Activated T-cell treated with anti-CD3 and anti-CD28 coated beads for 1 hour (primary cell): ENCODE measurements at places on chromosomes 1 and 21.

DNA sequence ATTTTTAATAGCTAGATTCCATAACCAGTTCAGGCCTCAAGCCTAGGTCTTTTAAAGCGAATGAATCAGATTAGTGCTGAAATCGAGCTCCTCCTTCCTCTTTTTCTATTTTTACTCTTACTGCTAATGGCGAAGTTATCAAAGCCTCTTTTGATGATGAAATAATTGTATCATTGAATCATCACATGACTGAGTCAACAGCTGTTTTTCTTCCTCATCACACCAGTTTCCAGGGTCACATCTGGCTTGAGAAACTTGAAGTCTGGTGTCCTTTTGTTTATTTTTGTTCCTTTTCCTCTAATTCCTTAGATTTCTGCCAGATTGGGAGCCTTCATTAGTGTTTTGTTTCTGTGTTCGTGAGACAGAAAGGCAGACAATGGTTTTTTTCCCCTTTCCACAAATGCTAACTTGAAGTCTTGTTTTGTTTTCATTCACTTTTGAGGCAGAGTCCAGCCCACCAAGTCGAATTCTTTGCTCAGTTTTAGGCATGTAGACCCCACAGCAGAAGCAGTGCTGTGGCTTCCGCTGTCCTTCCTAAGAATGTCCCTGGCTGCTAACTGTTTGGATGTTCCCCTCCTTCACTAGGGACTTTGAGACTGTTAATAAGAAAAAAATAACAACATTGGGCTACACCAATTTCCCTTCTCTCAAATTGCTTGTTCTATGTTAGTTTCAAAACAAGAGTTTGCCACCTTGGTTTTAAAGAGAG is 51.9 kb upstream of the FMOD start:
- no peak for DNase-seq

DNA sequence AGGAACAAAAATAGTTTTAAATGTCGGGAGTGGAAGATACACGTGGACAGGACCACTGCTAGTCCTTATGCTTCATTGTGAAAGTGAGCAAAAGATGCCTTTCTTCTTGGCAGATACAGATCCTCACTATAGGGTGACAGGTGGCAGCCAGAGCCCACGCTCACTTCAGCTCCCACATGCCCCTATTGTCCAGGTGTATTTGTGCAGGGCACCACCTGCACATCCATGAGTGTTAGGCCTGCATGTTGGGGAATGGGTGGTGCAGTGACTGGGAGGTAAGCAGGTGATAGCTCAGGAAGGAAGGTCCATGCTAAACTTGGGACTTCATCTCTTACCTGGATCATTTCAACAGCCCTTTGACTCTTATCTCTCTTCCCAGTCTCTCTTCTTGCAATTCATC is 27.4 kb downstream of the SLC5A9 start:
- DNase-seq: no peak

DNA sequence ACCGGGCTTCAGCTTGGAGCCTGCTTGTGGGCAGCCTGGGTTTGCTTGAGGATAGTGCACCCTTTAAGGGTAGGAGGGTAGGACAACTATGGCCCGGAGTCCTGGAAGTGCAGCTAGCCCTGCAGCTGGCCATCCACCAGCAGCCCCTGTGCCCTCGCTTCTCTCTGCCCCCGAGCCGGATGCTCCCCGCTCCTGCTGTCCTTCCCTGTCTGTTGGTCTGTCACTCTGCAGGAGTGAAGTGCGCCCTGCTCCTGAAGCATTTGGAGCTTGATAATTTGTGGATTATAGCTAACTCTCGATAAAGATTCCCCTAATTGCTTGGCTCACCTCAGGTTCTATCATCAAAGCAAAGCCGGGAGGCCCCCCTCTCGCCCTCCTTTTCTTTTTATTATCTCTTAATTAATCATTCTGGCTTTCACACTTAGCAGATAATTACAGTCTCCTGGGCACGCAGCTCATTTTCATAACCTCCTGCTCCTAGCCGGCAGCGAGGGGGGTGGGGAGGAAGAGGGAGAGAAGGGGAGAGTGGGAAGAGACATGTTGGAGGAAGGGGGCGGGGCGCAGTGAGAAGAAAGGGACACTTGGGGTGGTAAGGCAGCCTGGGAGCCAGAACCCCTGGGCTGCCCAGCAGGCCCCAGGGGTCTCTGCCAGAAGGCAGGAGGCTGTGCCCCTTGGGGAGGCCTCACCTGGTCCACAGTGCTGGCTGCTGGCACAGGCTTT is 14.4 kb downstream of the KIRREL1 start:
- no peak for DNase-seq

GRCh38 chr21:33821503-33822322 is 93.9 kb downstream of the ATP5PO start:
- no peak for DNase-seq

DNA sequence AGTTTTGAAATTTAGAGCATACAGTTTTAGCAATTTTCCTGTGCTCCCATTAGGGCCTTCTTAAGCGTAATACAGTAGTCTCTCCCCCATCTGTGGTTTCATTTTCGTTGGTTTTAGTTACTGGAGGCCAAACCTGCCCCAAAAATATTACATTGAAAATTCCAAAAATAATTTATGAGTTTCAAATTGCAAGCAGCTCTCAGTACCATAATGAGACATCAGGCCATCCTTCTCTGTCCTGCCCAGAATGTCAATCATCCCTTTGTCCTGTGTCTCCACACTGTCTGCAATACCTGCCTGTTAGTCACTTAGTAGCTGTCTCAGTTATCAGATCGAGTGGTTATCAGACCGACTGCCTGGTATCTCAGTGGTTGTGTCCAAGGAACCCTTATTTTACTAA is 45.4 kb downstream of the ADSS2 start:
- no peak for DNase-seq

- DNase-seq: no peak
Measured at GRCh38 chr1:2200308-2200943, 5.9 kb upstream of the FAAP20 start.

GRCh38 chr21:46527801-46528200 is 69.1 kb downstream of the DIP2A start:
- DNase-seq: no peak

DNA sequence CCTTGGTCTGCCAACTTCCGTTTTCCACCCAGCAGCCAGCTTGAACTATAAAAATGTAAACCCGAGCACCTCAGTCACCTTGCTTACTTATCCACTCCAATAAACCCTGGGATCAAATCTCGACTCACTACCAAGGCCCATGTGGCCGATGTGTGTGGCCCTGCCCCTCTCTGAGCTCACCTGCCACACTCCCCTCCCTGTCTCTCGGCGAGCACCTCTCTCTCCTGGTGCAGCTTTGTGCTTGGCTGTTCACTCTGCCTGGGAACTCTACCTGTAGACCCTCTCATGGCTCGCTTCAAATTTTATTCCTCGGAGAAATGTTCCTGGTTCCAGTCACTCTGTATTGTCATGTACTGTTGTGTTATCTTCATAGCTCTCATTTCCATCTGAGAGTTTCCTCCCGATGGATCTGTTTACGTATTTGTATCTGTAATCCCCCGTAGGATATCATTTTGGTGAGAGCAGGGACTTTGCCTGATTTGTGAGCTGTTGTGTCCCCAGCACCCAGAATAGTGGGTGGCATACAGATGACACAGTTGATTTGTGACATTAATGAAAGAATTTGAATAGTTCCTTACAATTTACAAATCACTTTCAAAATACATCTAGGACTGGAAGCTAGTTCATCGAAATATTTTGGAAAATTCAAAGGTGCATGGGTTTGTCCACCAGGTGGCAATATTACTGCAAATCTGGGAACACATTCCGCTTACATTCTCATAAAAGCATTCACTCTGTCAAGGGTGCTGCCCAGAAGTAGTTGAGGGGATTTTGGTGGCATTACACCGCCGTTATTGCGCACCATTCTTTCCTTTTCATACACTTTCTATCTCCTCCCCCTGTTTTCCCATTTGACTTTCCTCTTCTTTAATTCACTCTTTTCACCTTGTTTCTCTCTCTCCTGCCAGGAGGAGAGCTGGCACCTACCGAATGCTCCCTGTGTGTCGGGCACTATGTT is 95.3 kb downstream of the ABCA4 start:
- DNase-seq: no peak

- DNase-seq: no peak
Measured at GRCh38 chr1:31943546-31944184, 5.5 kb upstream of the PTP4A2 start.

- no peak for DNase-seq
Measured at GRCh38 chr21:46437511-46437910, 21.2 kb upstream of the DIP2A start.

DNA sequence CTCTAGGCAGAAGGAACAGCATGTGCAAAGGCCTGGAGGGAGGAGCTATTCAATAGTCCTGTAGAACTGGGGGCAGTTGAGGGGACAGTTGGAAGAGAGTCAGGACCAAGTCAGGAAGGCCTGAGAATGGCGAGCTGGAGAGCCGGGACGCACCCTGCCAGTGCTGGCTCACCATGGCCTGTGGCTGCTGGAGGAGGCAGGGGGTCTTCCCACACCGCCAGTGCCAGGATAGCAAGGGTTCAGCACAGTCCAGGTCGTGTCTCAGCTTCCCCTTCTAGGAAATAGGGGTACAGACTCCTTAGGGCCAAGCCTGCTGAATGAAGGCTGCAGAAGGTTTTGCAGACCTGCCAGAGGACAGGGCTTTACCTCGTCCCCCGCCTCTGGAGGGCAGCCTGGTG is 7.3 kb downstream of the PODN start:
- no peak for DNase-seq

GRCh38 chr1:109255097-109255651 is 5.8 kb downstream of the CELSR2 start:
- DNase-seq: no peak

- no peak for DNase-seq
Measured at GRCh38 chr1:115839029-115839678, 1.8 kb downstream of the NHLH2 start.

DNA sequence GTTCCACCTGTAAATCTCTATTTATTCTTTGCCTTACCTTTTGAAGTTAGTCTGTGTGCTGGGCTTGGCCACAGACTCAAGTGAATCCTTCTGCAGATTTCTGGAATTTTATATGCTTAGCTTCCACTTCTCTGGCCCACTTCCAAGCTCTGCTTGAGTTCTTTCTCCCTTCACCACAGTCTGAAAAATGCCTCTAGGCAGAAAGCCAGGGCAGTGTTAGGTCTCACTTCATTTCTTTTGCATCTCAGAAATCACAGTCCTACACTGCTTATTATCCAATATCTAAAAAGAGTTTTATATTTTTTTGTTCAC is 48.9 kb downstream of the INKA2 start:
- no peak for DNase-seq

DNA sequence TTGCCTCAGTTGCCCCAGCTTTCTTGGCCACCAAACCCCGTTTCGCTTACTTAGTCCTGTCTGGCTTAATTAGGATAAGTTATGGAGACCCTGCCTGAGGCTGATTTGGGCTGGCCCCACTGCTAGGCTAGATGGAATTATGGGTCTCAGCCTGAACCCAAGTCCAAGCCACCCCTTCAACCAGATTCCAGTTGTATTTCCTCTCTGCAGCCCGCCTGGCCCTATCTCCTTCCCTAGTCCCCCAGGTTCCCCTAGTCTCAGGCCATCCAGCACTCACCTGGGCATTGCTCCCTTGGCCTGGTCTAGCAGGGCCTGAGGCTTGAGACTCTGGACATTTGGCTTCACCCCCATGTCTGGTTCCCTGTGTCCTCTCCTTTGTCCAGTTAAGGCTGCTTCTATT is 111.7 kb upstream of the IPO9 start:
- DNase-seq: no peak

DNA sequence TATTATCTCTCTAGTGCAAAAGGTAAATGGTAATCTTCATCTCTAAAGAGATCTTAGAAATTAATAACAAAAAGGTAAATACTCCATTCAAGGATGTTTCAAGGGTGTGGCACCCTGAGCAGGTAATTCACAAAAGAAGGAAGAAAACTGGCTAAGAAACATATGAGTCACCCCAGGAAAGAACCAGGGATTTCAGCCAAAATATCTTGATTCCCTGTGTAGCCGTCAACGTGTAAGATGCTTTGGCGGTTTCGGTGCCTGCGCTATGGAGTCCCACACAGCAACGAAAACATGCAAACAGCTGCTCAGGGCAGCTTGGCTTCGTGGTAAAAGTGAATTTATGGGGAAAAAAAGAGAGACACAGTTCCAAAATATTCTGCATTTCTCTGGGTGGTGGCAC is 3.7 kb downstream of the ITGB2 start:
- DNase-seq: no peak

DNA sequence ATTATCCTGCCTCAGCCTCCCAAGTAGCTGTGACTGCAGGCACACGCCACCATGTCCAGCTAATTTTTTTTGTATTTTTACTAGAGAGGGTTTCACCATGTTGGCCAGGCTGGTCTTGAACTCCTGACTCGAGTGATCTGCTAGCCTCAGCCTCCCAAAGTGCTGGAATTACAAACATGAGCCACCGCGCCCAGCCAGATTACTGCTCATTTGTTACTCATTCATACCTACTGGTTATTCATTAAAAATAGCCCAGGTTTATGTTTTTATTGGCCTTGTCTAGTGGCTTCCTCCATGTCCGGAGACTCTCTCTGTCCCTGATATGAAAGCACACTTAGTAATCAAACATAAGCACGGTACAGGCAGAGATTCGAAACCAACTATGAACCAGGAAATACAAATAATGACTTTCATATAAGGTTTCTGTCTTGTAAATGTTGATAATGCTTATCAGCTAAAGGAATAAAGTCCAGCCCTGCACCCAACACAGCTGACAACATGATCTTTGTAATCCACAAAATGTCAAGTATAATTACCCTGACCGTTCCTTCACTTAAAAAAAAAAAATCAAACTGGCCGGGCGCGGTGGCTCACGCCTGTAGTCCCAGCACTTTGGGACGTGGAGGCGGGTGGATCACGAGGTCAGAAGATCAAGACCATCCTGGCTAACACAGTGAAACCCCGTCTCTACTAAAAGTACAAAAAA is 50.4 kb upstream of the CXADR start:
- no peak for DNase-seq

GRCh38 chr1:82923931-82924330 is 1075.0 kb downstream of the TTLL7 start:
- DNase-seq: no peak

GRCh38 chr1:118122234-118123004 is 62.6 kb downstream of the SPAG17 start:
- no peak for DNase-seq

- no peak for DNase-seq
Measured at GRCh38 chr1:223827193-223827663, 18.5 kb downstream of the TP53BP2 start.

DNA sequence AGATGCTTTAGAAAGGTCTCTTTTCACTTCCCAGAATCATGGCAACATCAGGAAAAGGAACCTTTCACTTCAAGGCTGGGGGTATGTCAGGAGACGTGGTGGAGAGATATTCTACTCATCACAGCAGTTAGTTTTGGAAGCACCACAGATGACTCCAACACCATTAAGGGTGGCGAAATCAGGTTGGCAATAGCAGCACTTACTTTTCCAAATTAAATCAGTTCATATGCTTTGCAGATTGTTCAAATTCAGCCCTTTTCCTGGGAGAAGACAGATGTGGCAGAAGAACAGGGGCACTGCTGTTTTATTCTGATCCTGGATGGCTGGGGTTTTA is 79.0 kb downstream of the RUNX1 start:
- DNase-seq: no peak

DNA sequence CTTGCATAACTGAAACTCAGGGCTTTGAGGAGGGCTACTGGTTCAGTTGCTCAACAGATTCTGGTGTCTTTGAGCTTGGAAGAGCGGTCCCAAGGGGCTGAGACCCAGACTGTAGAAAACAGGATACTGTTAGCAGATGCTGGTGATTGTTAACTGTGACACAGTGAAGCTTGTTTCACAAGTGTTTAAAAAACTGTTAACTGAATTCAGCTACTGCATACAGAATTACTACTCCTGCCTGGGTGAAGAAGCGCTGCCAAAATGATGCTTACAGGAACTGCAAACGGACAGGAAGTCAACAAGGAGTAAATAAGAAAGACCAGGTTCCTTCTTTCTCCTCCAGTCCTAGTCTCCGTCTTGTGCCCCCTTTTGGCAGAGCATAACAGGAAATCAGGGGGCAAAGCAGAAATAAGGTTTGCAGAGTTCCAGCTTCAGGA is 195.3 kb upstream of the USP25 start:
- no peak for DNase-seq
